ENCODE measurements at places on chromosomes 7 and 10.
A peak's percentile ranks its signal among the peaks of the same experiment; 100 is the strongest.

GRCh38 chr7:108266491-108266890, 136.3 kb upstream of the LAMB4 start:
- no peak for DNase-seq

DNA sequence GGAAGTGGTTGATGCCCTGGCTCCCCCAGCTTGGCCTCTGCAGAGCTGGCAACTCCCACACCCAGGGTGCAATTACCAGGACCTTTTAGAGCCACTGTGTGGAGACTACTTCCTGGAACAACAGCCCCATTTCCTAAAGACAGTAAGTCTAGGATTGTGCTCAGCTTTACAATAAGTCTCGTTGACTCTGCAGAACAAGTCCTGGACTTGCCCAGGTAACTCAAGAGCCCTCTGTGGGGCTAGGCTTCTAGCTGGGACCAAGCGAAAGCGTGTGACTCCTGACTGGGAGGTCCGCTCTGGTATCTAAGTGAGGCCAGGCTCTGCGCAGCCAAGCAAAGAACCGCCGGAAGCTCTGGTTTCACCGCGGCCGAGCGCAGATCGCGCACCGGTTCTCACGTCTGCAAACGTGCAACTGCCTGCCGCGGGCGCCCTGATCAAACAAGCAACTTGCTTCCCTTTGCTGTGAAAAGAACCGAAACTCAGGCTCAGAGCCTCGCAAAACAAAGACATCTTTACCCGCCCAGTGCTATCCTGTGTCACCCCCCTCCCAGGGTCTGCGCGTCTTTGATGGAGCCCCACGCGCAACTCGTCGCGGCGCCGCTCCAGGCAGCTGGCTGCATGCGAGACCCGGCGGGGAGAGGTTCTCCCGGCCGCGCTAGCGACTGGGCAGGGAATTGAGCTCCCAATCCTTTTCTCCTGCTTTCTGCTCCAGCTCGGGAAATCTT, 4.4 kb upstream of the PDLIM1 start:
- peak; percentile 30 for DNase-seq

- no peak for DNase-seq
Observed at GRCh38 chr10:28169525-28169924, 133.3 kb downstream of the MPP7 start.

- DNase-seq, result no peak
Observed at GRCh38 chr7:99876491-99876890, 342 bp downstream of the OR2AE1 start.

- DNase-seq, result no peak
Observed at GRCh38 chr10:6476989-6477388, 103.1 kb downstream of the PRKCQ start.

DNA sequence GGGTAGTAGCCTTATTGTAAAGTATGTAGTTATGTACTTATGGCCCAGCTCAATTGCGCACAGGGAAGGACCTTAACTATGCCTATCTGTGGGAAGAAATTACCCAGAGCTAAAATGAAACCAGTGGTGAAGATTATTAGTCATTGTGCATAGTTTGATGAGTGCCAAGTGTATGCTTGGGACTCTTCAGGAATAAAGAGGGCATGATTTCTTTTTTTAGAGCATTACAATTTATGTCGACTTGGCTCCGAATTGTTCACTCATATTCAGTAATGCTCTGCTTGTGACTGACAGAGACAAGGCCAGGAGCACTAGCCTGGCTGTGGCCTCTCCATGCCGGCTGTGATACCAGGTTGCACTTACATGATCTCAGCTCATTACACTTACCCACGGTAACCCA, 269.5 kb downstream of the TRIL start:
- DNase-seq, result no peak

DNA sequence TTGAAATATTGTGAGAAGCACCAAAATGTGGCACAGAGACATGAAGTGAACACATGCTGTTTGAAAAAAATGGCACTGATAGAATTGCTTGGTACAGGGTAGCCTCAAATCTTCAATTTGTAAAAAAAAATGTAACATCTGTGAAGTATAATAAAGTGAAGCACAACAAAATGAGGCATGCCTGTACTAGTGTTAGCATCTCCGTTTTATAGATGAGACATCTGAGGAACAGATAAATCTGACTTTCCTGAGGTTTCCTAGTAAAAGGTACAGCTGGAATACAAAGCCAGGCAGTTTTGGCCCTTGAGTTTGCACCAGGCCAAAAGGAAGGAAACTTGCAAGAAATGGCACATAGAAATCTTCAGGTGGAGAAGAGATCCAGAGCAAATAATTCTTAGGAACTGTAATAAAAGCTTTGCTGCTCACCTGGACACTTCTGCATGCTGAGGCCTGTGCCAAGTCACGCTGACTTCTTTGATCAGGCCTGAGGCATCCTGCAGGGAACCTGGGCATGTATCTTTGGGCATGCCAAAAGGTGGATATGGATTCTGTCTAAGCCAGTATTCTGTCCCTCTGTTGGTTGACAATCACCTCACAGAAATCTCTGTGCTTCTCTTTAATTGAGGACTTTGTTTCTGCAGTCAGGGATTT, 251.5 kb upstream of the PLPP4 start:
- no peak for DNase-seq

- no peak for DNase-seq
Observed at GRCh38 chr10:173741-174140, 38.5 kb downstream of the ZMYND11 start.

GRCh38 chr7:47690902-47691558, 109.1 kb upstream of the TNS3 start:
- DNase-seq, result no peak

DNA sequence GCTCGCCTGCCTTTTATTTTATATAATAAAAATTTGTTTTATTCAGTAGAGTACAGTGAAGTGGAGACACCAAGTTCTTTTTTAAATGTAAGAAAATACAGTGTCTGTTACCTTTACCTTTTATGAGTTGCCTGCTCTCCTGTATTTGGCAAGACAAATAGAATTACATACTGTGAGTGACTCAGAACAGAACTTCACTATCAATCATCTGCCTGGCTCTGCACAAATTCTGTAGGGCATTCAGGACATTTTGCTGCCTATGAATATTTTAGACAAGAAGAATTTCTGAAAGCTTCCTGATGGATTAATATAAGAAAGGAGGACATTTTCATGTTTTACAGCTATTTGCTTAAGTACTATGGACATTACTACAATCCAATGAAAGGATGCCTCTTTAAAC, 135.4 kb upstream of the PHF14 start:
- no peak for DNase-seq

DNA sequence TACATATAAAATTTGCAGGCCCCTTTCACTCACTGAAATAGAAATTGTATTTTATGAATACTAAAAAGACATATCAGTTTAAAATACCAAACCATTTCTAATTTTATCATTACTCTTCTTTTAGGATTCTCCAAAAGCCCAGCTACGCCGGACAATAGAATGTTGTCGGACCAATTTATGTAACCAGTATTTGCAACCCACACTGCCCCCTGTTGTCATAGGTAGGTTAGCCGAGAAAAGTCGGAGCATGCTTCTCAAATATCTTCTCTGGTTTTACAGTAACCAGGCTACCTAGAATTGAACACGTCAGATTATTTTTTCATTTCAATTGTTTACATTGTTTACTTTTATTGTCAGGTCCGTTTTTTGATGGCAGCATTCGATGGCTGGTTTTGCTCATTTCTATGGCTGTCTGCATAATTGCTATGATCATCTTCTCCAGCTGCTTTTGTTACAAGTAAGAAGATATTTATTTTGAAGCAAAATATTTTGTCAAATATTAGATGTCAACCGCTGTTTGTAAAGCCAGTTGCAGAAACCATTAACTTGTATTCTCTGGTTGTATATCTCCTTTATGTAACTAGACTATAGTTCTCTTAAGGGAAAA, 57.6 kb downstream of the MMRN2 start:
- peak; percentile 32 for DNase-seq

Data from CD4-positive, alpha-beta T cell treated with Interleukin-4 for 4 hours (primary cell).